ENCODE measurements at places on chromosomes 13 and 19. TPM values are rescaled to one million over a fixed set of nuclear protein-coding genes. Genes with fewer than 3 reads are reported as not detected.

ZNF208 gene
- 0.52 TPM for total RNA-seq

SLC7A10 gene
- not detected for total RNA-seq

HSD17B14 gene
- 6.8 TPM for total RNA-seq

MEF2B gene
- total RNA-seq, result 0.26 TPM

PGLYRP2 gene
- total RNA-seq, result not detected

EDDM13 gene
- not detected for total RNA-seq

RASAL3 gene
- total RNA-seq, result not detected

OR10H1 gene
- not detected for total RNA-seq

PDE4C gene
- total RNA-seq, result under 0.01 TPM

ZNF569 gene
- total RNA-seq, result 7.6 TPM

SIGLECL1 gene
- not detected for total RNA-seq

GPR12 gene
- total RNA-seq, result not detected

C1QTNF9B gene
- not detected for total RNA-seq

CCDC70 gene
- total RNA-seq, result not detected

SPPL2B gene
- 23.0 TPM for total RNA-seq

KLK2 gene
- not detected for total RNA-seq

NLRP9 gene
- total RNA-seq, result not detected

ZNF823 gene
- total RNA-seq, result 6.7 TPM

IFNL1 gene
- not detected for total RNA-seq

NCR1 gene
- total RNA-seq, result not detected

SIGLEC9 gene
- total RNA-seq, result not detected

KCNN4 gene
- 3.9 TPM for total RNA-seq

TIMM13 gene
- total RNA-seq, result 22.7 TPM

ZNF69 gene
- total RNA-seq, result 17.2 TPM

SLC27A5 gene
- total RNA-seq, result 3.5 TPM

COX6B2 gene
- not detected for total RNA-seq

SIGLEC5 gene
- not detected for total RNA-seq

ZNF439 gene
- 17.4 TPM for total RNA-seq

DCLK1 gene
- 2.2 TPM for total RNA-seq

CARM1 gene
- total RNA-seq, result 38.8 TPM

ZNF497 gene
- 1.5 TPM for total RNA-seq

NANOS3 gene
- total RNA-seq, result not detected

PRR22 gene
- total RNA-seq, result 0.11 TPM

TDRD12 gene
- total RNA-seq, result 1.4 TPM

EFNA2 gene
- total RNA-seq, result not detected

SGCG gene
- 0.13 TPM for total RNA-seq

PSG1 gene
- 0.39 TPM for total RNA-seq

SELENOV gene
- total RNA-seq, result not detected

ZNF155 gene
- total RNA-seq, result 9.9 TPM

OSCAR gene
- 0.39 TPM for total RNA-seq

BCL3 gene
- 14.2 TPM for total RNA-seq

CD70 gene
- 4.2 TPM for total RNA-seq

RXFP2 gene
- total RNA-seq, result not detected

KLC3 gene
- 0.11 TPM for total RNA-seq

NXNL1 gene
- total RNA-seq, result not detected

ZNF560 gene
- 0.39 TPM for total RNA-seq

ZFR2 gene
- not detected for total RNA-seq

CEACAM19 gene
- 3.1 TPM for total RNA-seq

IRGC gene
- total RNA-seq, result not detected

Measured in articular chondrocyte of knee joint (primary cell).